Kidney epithelial cell (primary cell): ENCODE measurements at places on chromosomes 5 and 9.

DNA sequence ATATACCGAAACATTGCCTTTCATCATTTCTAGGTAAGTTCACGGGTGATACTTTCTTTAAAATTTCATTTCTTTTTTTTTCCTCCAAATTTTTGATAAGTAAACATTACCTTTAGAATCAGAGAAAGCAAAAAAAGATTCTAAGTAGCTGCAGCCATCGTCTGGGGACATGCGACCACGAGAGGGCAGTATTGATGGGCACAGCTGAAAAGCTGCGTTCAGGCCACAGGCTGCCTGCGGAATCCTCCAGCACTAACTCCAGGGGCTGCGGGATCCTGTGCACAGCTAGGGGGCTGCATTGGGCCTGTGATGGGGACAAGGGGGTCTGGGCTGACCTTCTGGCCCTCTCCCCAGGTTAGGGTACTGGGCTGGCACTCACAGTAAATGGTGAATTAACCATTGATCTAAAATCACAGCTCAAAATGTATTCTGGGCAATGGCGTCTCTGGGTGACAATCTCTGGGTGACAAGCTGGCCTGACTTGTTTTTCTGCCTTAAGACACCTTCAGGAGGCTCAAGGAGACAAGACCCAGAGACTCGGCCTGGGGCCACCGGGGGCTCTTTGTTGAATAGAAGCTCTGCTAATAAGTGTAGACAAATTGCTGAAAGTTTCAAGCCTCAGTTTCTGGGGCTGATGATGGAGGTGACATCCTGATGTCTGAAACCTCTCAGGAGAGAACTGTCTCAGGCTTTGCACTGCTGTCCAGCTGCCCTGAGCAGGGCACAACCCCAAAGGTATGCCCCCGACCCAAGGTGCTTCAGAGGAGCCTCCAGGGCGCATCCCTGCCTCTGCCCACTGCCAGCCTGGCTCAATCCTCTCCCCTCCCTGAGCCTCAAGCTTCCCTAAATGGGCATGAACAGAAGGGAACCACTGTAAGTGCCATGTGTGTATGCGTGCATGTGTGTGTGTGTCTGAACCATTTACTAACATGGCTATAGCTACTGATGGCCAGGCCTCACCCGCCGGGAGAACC lies 44.3 kb upstream of the SARDH start:
- peak; percentile 12 for DNase-seq

GRCh38 chr9:35906923-35907699 lies 1.1 kb downstream of the HRCT1 start:
- no peak for DNase-seq

GRCh38 chr5:96468956-96469355 lies 35.9 kb upstream of the PCSK1 start:
- DNase-seq: peak; percentile 14

- no peak for DNase-seq
These were observed 125.0 kb upstream of the PITX1 start for GRCh38 chr5:135158982-135159381.
